ENCODE measurements at places on chromosomes 12 and 14.

GRCh38 chr14:59632381-59632780 lies 55.8 kb upstream of the CCDC175 start:
- DNase-seq = peak; percentile 8

GRCh38 chr14:24224618-24225071 lies 7.5 kb downstream of the NEDD8 start:
- no peak for DNase-seq

DNA sequence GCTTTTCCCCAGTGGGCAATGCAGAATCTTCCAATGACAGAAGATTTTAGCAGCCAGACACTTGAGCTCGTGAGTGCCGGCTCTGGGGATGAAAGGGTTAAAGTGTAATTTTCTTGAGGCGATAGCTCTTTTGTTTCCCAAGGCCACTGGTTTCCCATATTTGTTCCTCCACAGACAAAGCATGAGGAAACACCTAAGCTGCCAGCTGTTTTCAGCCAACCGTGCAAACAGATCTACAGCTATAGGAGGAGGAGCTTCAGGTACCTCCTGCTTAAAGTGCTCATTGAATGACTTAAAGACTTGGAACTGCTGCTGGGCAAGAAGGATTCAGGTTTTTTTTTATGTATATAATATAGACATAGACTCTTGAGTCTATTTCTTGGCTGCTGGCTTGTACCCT lies 1311.5 kb downstream of the TMEM121 start:
- no peak for DNase-seq

GRCh38 chr12:16027002-16027401 lies 115.9 kb downstream of the DERA start:
- DNase-seq = no peak

DNA sequence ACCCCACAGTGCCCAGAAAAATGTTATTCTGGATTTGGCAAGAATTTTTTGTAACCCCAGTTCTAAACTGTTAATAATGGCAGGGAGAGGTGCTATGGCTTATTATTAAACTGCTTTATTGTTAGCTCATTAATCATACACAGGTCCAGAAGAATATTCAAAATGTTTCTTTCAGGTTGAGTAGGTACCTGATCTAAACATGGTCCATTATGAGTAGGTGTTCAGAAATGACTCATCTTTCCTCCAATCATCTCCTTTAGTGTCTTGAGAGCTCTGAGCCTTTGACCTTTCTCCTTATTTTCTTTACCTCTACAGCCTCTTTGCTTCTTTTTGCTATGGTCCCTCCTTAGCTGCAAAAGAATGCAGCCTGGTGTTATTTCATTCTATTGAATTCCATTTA lies 211.0 kb upstream of the GARIN6 start:
- DNase-seq = no peak

- DNase-seq = no peak
Observed at GRCh38 chr12:2115101-2115845, 62.5 kb downstream of the CACNA1C start.

GRCh38 chr12:47889040-47889439 lies 15.8 kb downstream of the VDR start:
- DNase-seq = no peak

DNA sequence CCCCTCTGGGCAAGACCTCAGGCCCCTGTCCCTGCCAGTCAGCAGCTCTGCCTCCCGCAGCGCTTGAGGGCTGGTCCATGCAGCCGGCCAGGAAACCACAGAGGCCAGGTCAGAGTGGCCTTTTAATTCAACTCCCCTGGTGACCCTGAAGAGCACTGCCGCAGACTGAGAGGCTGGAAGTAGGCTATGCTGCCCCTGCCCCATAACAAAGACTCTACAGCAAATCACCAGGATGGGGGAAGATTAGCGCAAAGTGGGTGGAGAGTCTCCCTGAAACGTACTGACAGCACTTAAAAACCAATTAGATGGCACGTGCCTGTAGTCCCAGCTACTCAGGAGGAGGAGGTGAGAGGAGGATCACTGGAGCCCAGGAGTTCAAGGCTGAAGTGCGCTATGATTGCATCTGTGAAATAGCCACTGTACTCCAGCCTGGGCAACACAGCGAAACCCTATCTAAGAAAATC lies 70.5 kb downstream of the ITPK1 start:
- no peak for DNase-seq

DNA sequence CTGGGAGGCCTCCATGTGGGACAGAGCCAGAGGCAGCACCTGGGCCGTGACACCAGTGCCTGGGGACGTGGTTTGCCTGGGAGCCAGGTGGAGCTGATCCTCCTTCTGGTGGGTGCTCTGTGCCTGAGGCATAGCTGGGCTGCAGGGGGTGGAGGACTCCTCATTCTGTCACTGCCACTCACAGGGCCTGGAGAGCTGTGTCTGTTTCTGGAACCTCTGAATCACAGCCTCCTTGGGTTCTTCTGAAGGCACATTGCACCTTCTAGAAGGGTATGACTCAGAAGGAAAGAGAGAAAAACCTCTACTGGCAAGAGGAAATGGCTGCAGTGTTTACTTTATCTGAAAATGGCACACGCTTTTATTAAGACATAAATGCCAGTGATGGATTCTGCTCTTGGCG lies 659.8 kb downstream of the VRK1 start:
- DNase-seq = peak; percentile 50

Measured in activated CD4-positive, alpha-beta T cell treated with anti-CD3 and anti-CD28 coated beads for 24 hours (primary cell).